Lower lobe of right lung (tissue), 2 donors: ENCODE measurements at places on chromosomes 16 and 17.

- DNase-seq: no peak
Measured at GRCh38 chr17:74513987-74514631, 17.2 kb downstream of the CD300LB start.

- no peak for DNase-seq
Measured at GRCh38 chr17:33375783-33376182, 82.7 kb upstream of the ASIC2 start.

DNA sequence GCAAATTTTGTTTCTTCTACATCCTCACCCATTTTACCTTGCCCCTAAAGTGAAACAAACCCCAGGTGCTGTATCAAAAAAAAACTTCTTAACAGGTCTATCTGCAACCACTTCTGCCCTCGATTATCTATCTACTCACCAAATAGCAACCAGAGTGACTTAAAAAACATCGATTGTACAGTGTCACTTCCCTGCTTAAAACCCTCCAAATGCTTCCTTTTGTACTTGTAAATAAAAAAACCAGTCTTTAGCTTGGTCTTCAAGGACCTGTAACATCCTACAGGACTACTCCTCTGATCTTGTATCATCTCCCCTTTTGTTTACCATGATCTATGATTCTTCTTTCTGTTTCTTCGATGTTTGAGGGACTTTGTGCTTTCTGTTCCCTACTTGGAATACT lies 82.7 kb upstream of the CORO6 start:
- no peak for DNase-seq

- DNase-seq: no peak
Measured at GRCh38 chr17:9291912-9292560, 270.7 kb downstream of the NTN1 start.

GRCh38 chr16:26041952-26042668 lies 350.4 kb downstream of the HS3ST4 start:
- DNase-seq: no peak

DNA sequence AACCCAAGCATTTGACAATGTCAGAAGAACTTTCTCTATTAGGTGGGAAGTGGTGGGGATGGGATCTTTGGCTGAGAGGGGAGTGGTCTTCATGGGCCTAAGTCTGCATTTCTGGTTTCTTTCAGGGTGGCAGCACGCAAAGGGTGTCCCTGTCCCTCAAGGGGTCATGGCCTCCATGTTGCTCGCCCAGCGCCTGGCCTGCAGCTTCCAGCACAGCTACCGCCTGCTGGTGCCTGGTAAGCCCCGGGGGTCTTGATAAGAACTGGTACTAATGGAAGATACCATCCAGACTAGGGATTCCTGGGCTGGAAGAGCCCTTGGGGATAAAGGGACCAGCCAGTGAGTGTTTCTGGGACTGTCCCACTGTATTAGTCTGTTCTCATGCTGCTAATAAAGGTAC lies 61.2 kb downstream of the ABAT start:
- DNase-seq: no peak

DNA sequence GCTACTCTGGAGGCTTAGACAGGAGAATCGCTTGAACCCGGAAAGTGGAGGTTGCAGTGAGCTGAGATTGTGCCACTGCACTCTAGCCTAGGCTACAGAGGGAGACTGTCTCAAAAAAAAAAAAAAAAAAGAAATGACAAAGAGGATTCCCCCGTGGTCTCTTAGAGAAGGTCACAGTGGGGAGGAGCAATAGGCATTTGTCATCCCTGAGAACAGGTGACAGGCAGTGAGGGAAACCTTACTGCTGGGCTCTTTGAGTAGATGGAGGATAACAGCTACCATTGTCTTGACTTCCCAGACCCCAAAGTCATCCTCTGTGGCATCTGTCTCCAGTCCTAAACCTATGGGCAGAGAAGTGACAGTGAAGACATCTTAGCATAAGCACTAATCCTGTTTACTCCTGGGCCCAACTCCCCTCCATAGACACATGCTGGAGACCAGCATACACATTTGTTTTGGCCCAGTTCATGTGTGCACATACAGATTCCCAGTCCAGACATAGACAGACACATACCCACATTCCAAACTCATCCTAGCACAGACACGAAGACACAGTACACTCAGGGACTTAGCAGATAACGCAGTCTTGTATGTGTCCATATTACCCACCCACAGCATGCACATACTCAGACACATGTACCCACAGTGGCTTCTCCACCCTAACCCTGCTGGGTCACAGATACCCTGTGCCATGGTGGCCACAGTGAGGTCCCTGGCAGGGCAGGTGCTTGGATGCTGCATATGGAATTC lies 2.7 kb downstream of the ESRP2 start:
- no peak for DNase-seq

DNA sequence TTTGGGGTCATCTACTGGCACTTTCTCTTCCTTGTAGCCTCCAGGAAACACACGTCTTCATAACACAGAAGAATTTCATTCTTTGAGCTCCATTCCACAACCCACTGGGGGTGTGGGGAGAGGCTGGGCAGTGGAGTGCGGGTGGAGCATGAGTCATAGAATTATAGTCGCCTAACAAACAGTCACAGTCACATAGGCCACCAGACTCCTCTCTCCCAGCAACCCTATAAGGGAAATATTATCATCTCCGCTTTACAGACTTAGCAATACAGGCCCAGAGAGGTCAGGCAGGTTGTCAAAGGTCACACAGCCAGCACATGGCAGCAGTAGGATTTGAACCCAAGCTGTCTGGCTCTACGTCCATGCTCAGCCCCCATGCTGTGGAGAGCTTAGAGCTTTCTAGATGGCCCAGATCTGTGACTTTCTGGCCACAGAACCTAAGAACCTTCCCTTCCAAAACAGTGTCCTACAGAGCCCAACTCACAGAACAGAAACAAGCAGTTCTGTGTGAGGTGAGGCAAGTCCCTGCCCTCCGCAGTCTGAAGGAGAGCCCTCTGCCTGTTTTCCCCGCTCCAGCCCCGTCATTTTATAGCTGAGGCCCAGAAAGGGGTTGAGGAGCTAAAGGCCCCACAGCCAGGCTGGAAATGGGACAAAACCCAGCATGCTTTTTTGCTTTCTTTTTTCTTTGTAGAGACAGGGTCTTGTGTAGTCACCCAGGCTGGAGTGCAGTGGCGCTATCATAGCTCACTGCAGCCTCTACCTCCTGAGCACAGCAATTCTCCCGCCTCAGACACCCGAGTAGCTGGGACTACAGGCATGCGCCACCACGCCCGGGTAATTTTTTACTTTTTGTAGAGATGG lies 10.7 kb upstream of the LITAF start:
- DNase-seq: peak; percentile 60

- DNase-seq: no peak
Measured at GRCh38 chr16:48829336-48830310, 219.6 kb upstream of the N4BP1 start.

GRCh38 chr16:28188085-28188916 lies 23.5 kb downstream of the XPO6 start:
- DNase-seq: no peak

DNA sequence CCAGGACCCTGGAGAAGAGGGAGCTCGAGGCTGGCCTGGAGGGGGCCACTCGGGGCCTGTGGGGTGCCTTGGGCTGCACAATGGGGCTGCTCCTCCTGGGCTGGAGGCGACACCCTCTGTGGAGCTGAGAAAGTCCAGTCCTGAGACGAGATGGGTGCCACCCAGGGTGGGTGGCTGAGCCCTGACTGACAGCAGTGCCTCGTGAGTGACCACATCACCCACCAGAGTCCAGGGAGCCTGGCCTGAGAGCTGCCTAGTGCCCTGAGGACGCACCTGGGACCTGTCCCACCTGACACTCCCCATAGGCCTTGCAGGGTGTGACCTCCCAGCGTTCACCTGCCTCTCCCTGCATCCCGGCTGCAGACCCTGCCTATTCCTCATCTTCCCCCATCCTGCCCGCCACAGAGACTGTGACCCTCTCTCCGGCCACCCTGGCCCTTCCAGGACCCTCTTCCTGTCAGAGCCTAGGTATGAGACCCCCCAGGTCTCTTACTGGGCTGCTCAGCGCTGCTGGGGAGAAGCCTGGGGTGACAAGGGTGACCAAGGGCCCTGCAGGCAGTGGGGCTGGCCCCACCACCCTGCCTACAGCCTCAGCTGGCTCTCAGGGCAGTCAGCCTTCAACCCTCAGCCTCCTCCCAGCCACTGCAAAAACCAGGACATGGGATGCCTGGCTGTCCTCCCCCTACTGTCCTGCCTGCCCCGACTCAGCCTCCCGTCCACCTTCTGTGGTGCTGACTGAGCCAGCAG lies 41.2 kb downstream of the TNFRSF13B start:
- DNase-seq: no peak

- no peak for DNase-seq
Measured at GRCh38 chr17:21031756-21032396, 10.9 kb downstream of the USP22 start.

- DNase-seq: no peak
Measured at GRCh38 chr17:67253384-67253783, 8.4 kb upstream of the HELZ start.

DNA sequence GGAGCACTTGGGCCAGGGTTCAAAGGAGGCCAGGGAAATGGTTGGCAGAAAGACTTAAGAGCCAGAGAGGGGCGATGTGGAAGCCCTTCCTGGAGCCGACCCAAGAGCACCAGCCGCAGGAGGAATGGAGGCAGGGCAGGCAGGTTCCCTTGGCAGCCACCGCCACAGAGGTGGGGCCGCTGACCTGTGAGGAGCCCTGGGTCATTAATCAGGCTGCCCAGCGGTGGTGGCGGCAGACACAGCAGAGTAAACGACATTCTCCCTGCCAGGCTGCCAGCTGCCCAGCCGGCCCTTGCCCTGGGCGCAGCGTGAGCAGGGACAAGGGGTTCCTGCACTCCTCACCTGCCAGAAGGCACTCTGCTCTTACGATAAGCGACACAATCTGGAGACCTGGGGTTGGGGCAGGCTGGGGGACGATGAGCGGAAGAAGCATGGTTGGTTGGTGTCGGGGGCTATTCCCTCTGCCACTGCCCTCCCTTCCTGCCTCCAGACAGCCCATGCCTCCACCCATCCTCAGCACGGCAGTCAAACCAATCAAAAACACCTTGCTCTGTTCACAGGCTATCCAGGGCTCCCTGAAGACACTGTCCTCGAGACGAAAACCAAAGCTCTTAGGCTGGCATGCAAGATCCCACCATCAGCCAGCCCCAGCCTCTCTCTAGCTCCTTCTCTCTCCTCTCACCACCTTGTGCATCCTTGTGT lies 40.9 kb downstream of the PLXDC1 start:
- no peak for DNase-seq
